ENCODE measurements at places on chromosomes 7 and 10.

DNA sequence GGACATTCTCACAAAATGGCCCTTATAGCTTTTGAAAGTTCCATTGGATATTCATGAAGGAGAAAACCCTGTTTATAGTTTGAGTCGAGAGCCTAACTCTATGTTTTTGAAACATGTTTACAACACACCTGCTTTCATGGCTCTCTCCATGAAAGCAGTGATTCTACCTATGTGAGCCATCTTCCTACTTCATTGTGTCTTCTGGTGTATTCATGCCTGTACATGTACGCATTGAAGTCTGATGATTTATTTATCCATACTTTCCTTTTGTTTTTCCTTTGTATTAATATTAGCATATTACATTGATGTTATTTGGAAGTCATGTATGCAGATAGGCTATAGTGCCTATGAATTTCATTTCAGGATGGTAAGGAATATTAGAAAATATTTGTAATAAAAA is 58.0 kb downstream of the LAMB4 start:
- no peak for DNase-seq

DNA sequence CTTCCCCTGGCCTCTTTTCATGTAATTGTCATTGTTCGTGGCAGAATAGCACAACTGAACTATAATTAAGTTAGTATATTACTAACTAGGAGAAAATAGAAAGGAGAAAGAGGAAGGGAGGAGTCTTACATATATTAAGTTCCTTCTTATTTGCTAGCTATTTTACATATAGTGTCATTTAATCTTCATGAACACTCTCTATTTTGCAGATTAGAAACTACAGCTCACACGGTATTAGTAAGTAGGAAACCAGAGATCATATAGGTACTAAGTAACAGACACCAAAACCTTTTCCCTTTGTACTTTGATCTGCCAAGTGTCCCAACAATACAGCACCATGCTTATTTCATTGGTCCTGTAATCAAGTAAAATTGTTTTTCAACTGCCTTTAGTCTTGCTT is 202.4 kb upstream of the HPS1 start:
- DNase-seq, result no peak

- DNase-seq, result no peak
Measured at GRCh38 chr10:86244297-86245014, 122.1 kb downstream of the GRID1 start.

DNA sequence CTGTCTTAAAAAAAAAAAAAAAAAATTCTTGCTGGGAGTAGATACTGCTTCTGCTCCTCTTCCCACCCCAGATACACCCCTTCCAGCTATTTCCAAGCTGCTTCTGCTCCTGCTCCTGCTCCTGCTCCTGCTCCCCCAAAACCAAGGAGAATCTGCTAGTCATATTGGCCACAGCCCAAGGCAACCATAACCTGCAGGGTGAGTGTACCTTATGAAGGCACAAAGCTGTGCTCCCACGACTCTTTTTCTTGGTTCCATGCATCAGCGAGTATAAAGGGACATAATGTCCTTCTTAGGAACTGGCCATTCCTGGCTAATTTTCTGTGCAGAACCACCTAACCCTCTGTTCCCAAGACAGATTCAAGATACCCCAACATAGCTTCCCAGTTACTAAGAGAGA is 129.5 kb upstream of the CDK1 start:
- DNase-seq, result no peak

DNA sequence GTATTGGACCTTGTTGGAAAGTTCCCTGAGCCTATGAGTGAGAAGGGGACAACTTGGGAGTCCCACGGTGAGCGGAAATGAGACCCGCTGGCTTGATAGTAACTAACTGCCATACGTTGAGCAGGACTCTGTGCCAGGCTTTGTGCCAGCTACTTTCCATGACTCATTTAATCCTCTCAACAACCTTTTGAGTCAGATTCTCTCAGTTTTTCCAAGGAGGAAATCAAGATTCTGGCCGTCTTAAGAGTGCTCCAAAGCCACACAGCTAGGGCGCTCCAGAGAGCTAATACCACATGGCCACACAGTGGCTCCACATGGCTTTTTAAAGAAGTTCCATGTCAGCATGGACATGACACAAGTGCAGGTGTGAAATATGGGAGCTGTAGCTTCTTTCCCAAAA is 55.7 kb downstream of the NOD1 start:
- DNase-seq, result no peak
